ENCODE measurements at places on chromosomes 6 and 20. TPM values are rescaled to one million over a fixed set of nuclear protein-coding genes. Genes with fewer than 3 reads are reported as not detected.
A peak's percentile ranks its signal among the peaks of the same experiment; 100 is the strongest.

SOX18 gene
- not detected for total RNA-seq

VSTM2L gene
- total RNA-seq, result 0.75 TPM

MTO1 gene
- 76.0 TPM for total RNA-seq

DNA sequence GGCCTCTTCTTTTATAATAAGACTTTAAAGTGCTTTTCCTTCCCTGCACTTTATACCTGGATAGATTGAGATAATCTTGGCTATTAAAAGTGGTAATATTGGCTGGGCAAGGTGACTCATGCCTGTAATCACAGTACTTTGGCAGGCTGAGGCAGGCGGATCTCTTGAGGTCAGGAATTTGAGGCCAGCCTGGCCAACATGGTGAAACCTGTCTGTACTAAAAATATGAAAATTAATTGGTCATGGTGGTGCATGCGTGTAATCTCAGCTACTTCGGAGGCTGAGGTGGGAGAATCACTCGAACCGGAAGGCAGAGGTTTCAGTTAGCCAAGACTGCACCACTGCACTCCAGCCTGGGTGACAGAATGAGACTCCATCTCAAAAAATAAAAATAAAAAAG, 197.1 kb upstream of the RGS17 start:
- no peaks in the 10 kb centered on the region for H3K4me1 ChIP-seq
- H3K36me3 ChIP-seq, result no peaks in the 10 kb centered on the region
- no peak overlapping the region for H3K27ac ChIP-seq
- DNase-seq, result no peak
- no peak overlapping the region for H3K4me3 ChIP-seq
- H3K27me3 ChIP-seq, result no peaks in the 10 kb centered on the region

DNA sequence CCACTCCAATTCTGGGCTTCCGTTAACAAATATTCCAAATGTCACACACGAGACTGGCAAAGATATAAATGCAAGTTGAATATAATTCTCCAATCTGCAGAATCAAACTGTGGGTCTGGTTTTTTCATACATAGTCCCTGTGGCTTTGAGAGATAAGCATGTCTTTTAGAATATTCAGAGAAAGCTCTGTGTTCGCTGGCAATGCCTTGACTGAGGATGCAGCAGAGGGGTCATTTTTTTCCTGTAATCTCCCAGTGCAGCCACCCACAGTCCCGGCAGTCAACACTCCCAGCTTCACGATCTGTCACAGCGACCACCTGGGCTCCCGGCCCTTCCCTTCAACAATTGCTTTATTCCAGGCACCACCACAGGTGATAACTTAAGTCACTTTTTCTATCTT, 30.5 kb downstream of the MUC22 start:
- H3K4me3 ChIP-seq, result no peak overlapping the region
- no peaks in the 10 kb centered on the region for H3K36me3 ChIP-seq
- no peaks in the 10 kb centered on the region for H3K4me1 ChIP-seq

GRCh38 chr6:135280375-135281136, 99.4 kb downstream of the MYB start:
- no peaks in the 10 kb centered on the region for H3K36me3 ChIP-seq
- no peak overlapping the region for H3K27ac ChIP-seq
- H3K27me3 ChIP-seq, result peaks cover 13% of the 10 kb centered on the region
- DNase-seq, result no peak

DNA sequence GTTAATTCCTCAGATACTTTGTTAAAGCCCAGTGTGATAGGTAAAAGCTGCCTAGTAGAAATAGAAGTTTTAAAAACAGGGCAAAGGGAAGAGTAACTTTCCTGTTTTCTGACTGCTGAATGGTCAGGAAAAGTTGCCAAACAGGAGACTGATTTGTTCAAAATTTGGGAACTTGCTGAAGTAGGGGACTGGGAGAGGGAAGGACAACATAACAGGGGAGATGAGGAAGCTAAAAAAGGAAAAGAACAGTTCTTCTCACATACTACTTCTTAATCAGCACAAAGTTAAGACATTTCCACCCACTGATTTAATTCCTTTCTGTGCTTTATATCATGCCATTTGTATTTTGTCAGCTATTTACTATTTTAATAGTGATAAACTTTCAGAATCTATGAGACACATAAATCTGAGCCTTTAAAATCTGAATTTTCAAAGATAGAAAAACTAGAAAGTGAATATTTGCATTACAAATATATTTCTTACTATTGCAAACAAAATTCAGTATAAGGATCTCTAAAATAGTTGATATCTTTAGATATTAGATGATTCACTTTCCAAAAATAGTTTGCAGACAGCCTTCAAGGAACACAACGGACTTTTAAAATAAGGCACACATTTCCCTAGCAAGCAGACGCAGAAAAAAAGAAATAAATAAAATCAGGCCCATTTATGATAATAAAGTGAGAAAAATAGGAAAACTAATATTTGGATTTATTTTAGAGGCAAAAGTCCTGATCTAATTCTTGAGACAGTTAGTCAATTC, 36.9 kb upstream of the SLC16A10 start:
- no peak for DNase-seq
- H3K4me3 ChIP-seq, result no peak overlapping the region
- no peaks in the 10 kb centered on the region for H3K4me1 ChIP-seq
- no peaks in the 10 kb centered on the region for H3K27me3 ChIP-seq
- H3K36me3 ChIP-seq, result no peaks in the 10 kb centered on the region
- no peak overlapping the region for H3K27ac ChIP-seq

DNA sequence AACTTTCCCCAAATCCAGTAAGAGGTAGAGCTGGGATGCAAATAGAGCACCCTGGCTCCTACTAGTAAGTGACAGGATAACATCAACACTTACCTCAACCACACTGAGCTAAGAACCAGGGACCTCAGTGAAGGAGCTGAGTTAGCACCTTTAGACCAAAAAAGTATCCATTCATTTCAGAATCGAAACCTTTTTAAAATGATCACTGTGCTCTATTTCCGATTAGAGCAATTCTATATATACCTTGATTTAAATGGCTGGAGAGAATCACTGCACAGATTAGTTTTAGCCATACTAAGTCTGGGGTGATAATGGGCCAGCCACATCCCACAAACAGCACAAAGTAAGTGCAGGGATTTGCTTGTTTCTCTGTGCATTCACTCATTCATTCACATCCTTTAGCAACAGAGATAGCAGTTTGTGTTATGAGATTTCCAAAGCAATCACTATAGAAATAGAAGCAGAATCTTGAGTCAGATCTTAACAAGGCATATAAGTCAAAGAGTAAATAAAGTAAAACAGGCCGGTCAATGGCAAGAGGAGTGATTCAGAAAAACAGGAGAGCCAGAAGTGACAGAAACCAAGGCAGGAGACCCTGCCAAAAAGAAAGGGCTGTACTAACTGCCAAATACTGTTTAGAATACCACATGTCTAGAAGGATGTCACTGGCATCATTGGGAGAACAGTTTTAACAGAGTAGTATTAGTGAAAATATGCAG, 136.3 kb downstream of the KIF13A start:
- no peak for DNase-seq
- no peaks in the 10 kb centered on the region for H3K27me3 ChIP-seq
- no peak overlapping the region for H3K4me3 ChIP-seq
- no peaks in the 10 kb centered on the region for H3K36me3 ChIP-seq
- H3K4me1 ChIP-seq, result no peaks in the 10 kb centered on the region
- H3K27ac ChIP-seq, result no peak overlapping the region

GRCh38 chr6:158999154-158999665, 792 bp downstream of the RSPH3 start:
- DNase-seq, result peak; percentile 61
- no peaks in the 10 kb centered on the region for H3K36me3 ChIP-seq
- H3K4me1 ChIP-seq, result peaks cover 26% of the 10 kb centered on the region
- H3K27me3 ChIP-seq, result no peaks in the 10 kb centered on the region
